ENCODE measurements at places on chromosomes 16 and 17. TPM values are rescaled to one million over a fixed set of nuclear protein-coding genes. Genes with fewer than 3 reads are reported as not detected.

The SOX9 gene
- total RNA-seq = 1.6 TPM

The MRC2 gene
- total RNA-seq = 30.3 TPM

The PIK3R5 gene
- 1.2 TPM for total RNA-seq

The WNT9B gene
- total RNA-seq = 1.4 TPM

The TBC1D3H gene
- total RNA-seq = 1.0 TPM

The MYH1 gene
- total RNA-seq = not detected

The AOC2 gene
- 1.6 TPM for total RNA-seq

The PPY gene
- not detected for total RNA-seq

The TNS4 gene
- total RNA-seq = 0.27 TPM

The METTL9 gene
- total RNA-seq = 39.4 TPM

The WDR81 gene
- 8.4 TPM for total RNA-seq

The MEOX1 gene
- 0.27 TPM for total RNA-seq

The SP6 gene
- 0.31 TPM for total RNA-seq

The KRT32 gene
- not detected for total RNA-seq

The CNTNAP4 gene
- 3.1 TPM for total RNA-seq

The NUBP1 gene
- total RNA-seq = 24.1 TPM

The FNDC8 gene
- 0.20 TPM for total RNA-seq

The ZC3H7A gene
- 34.4 TPM for total RNA-seq

The TEKT1 gene
- 0.14 TPM for total RNA-seq

The CCDC154 gene
- total RNA-seq = 0.76 TPM

The CHST6 gene
- total RNA-seq = 0.19 TPM

The CRHR1 gene
- total RNA-seq = 11.3 TPM

The DNAI2 gene
- total RNA-seq = not detected

The TRPV3 gene
- 3.2 TPM for total RNA-seq

The CCL7 gene
- total RNA-seq = not detected

The AARS1 gene
- 78.9 TPM for total RNA-seq

The PRAC1 gene
- not detected for total RNA-seq

The HNF1B gene
- total RNA-seq = 0.13 TPM

The KCNJ12 gene
- 3.2 TPM for total RNA-seq

The MT1E gene
- 17.2 TPM for total RNA-seq

The ZNF594 gene
- total RNA-seq = 11.9 TPM

Measured in motor neuron (in vitro differentiated cells).